Activated CD4-positive, alpha-beta T cell treated with anti-CD3 and anti-CD28 coated beads, Interleukin-2, amount 10 ng/mL, durations not matched to agents 7 days and 5 days (primary cell): ENCODE measurements at places on chromosomes 6 and 20. TPM values are rescaled to one million over a fixed set of nuclear protein-coding genes. Genes with fewer than 3 reads are reported as not detected.

DNA sequence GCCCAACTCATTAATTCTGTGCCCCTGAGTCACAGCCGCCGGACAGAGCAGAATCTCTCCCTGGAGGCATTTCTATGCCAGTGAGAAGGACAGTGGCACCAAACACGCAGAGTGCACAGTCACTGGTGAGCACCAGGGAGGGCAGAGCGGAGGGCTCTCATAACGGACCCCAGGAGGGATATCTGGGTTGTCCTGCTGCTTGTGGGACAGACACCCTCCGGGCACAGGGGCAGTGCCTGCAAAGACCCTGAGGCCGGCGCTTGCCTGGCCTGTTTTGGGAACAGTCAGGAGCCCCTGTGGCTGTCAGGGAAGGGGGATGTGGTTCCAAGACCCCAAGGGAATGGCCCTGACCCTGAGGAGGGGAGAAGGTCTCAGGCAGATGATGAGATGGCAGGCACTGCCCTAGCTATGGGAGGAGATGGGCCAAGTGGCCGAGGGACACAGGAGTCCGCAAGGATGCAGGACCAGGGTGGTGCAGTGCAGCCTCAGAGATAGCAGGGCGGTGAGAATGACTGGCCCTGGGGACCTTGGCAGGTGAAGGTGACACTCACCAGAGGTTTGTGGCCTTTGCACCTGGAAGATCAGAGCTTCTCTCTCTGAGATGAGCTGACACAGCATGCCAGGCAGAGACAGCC, 270.8 kb downstream of the SMOC2 start:
- no peak for DNase-seq

DNA sequence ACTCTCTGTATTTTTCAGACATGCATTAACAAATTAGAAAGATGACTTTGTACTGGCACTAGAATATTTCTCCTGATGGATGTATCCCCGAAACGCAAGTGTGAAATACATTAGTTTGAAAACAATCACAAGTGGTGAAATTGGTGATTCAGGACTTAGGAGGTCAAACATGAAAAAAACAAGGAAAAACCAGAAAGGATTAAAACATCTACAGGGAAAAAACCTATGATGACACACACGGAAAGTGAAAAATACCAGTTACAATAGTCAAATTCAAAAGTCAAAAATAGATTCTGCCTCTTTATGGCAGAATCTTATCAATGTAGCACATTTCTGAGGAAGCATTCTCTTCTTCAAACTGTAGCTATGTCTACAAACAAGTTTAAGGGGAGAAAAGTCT, 129.0 kb upstream of the SGK1 start:
- DNase-seq, result no peak

- DNase-seq, result no peak
Observed at GRCh38 chr20:37340998-37341397, 4.9 kb upstream of the SRC start.

- DNase-seq, result peak; percentile 35
Observed at GRCh38 chr6:160041608-160042007, 72.7 kb downstream of the IGF2R start.

DNA sequence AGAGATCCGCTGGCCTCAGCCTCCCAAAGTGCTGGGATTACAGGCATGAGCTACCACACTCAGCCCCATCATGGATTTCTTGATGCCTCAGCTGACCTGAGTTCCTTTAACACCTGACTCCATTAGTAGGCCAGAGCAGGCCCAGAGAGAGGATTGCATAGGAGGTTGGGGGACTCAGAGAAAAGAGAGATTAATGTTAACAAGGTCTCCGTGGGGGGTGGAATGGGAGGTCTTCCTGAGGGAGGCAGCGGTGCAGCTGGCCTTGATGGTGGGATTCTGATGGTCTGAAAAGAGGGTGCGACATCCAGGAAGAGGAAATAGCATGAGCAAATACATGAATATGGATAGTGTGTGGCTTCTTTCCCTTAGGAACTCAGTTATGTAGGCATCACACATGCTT, 9.9 kb downstream of the SGK2 start:
- no peak for DNase-seq

- no peak for DNase-seq
Observed at GRCh38 chr6:34021554-34022190, 124.2 kb downstream of the GRM4 start.

GRCh38 chr6:118288355-118289124, 259.6 kb upstream of the PLN start:
- no peak for DNase-seq

DNA sequence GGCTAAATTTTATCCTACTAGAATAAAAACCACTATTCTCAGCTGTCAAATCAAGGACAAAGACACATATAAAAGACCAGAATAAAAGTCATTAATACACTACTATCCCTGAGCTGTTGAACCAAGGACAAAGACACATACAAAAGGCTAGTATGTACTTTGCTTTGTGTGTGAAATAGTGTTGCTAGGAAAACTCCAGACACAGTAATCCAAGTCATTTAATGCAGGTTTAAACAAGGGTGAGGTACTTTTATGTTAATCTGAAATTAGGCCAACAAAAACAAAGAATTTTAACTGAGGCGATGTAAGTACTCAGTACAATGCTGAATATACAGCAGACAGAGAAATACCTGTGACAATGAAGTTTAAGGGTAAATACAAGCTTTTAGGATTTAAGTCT, 18.9 kb downstream of the GCLC start:
- DNase-seq, result no peak

- no peak for DNase-seq
Observed at GRCh38 chr6:85285114-85285513, 164.8 kb upstream of the NT5E start.

PPP1R16B gene
- 63.6 TPM for total RNA-seq

AGER gene
- 47.1 TPM for total RNA-seq

TMEM244 gene
- total RNA-seq, result not detected

DDAH2 gene
- 15.4 TPM for total RNA-seq

HFE gene
- total RNA-seq, result 3.0 TPM

LGSN gene
- total RNA-seq, result not detected
